ENCODE measurements at places on chromosomes 13 and 19. TPM values are rescaled to one million over a fixed set of nuclear protein-coding genes. Genes with fewer than 3 reads are reported as not detected.

Gene ERICH4
- polyA plus RNA-seq = 23.1 TPM

Gene PSG1
- polyA plus RNA-seq = not detected

Gene ZNF547
- polyA plus RNA-seq = 1.3 TPM

Gene OVOL3
- not detected for polyA plus RNA-seq

Gene VSTM1
- polyA plus RNA-seq = 1.0 TPM

Gene TPM4
- polyA plus RNA-seq = 132 TPM

Gene TEX26
- not detected for polyA plus RNA-seq

Gene ZNF44
- 27.1 TPM for polyA plus RNA-seq

Gene TSKS
- 0.47 TPM for polyA plus RNA-seq

Gene ZNF625
- polyA plus RNA-seq = 6.1 TPM

Gene PLK5
- not detected for polyA plus RNA-seq

Gene CALR3
- polyA plus RNA-seq = not detected

Gene LILRA6
- polyA plus RNA-seq = not detected

Gene SULT2B1
- 2.3 TPM for polyA plus RNA-seq

Gene HNRNPL
- 168 TPM for polyA plus RNA-seq

Gene ZNF66
- not detected for polyA plus RNA-seq

Gene LINGO3
- not detected for polyA plus RNA-seq

Gene FUT3
- polyA plus RNA-seq = 6.5 TPM

Gene UNC13A
- polyA plus RNA-seq = 0.06 TPM

Data from kidney (tissue), 22 donors.